ENCODE measurements at places on chromosomes 3 and 15.

DNA sequence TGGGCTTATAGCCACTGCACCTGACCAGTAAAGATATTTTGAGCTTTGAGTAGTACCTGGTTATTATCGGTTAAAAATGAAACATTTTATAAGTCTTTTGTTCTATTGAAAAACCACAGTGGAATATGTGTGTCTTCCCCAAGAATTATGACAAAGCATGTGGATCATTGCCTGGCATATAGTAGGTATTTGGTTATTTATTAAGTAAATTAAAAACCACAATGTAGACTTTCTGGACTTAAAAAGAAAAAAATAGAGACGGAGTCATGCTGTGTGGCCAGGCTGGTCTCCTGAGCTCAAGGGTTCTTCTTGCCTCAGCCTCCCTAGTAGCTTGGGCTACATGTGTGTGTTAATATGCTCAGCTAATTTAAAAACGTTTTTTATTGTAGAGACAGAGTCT, 43.5 kb downstream of the UBE2E2 start:
- DNase-seq, result no peak

GRCh38 chr15:49718846-49719245, 98.0 kb downstream of the DTWD1 start:
- no peak for DNase-seq

- DNase-seq, result no peak
Measured at GRCh38 chr15:92611995-92612745, 43.4 kb downstream of the FAM174B start.

DNA sequence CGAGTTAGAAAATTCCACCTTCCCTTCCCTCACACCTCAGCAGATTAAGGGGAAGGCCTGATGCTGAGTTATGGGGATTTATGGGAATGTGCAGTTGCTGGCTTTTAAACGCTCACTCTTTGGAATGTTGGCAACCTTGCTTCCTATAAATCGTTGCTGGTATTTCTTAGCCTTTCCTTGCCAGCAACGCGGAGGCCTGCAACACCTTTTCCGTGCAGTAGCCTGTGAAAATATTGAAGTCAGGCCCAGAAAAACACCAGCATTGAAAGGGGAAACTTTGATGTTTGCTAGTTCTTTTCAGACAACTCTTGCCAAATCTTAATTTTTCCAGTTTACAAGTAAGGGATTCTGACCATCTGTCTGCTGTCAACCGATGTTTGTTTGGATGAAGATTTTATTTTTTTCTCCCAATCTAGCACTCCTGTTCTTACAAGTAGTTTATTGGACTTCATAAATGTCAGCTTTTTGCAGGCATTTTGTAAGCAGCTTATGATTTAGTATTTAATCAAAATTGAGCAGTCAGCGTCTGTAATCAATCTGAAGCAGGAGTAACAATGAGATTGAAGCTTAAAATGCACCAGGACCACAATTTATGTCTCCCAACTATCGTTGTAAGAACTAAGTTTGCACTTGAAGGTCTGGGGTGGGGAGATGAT, 251.0 kb downstream of the RPLP1 start:
- no peak for DNase-seq

GRCh38 chr15:90760661-90761232, 43.6 kb downstream of the BLM start:
- no peak for DNase-seq

DNA sequence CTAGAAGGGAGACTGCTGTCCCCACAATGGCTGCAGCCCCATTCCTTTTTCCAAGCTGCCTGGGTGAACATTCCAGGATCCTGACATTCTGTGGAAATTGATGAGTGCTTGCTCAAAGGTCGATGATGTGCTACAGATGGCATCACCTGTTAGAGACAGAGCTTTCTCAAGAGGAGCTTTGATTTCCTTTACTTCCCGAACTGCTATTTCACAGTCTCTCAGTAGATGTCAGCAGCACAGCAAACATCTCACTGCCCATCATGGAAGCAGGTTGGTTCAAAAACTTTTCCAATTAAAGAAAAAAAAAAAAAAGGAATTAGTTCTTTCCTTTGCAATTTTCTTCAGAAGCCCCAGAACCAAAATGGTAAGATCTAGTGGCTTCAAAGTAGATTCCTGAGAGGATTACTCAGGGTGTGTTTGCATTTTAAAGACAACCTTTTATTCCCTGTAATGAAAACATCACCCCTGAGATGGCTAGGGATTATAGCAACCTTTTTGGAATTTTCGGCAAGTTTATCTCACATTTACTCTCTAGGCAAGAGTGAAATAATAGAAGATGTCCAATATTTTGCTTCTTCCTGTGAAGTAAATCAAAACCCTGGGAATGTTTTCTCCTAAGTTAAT, 44.8 kb downstream of the POLR2M start:
- no peak for DNase-seq

- DNase-seq, result no peak
Measured at GRCh38 chr3:182414586-182414985, 378.7 kb upstream of the ATP11B start.

DNA sequence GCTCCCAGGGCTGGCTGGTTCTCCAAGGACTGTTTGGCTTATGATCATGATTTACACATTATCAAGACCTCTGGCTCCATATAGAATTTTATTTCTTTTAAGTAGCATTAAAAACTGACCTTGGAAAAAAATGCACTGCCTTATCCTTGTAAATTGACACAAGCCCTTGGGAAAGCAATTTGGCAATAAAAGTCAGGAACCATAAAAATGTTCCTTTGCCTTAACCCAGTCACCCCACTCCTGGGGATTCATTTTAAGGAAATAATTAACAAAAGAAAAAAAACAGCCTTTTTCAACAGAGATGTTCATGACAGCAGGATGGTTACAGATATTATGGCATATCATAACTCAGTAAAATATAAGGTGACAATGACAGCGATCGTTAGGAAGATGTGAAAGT, 51.6 kb upstream of the NR2E3 start:
- DNase-seq, result no peak

- no peak for DNase-seq
Measured at GRCh38 chr15:64315216-64315615, 40.8 kb downstream of the CSNK1G1 start.

DNA sequence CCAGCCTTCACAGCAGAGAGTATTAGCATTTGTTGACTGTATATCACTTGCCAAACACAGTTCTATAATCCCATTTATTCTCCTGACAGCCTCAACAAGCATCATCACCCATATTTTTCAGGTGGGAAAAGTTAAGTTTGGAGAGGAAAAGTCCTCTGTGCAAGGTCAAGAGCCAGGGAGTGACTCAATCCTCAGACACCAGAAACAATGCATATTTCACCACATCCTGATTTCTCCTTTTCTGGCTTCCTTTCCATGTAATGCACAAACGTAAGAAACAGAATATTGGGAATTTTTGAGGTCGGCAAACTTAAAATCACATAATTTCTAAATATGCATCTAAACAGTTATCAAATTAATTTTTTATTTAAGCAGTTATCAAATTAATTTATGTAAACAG, 116.0 kb upstream of the GADL1 start:
- no peak for DNase-seq

DNA sequence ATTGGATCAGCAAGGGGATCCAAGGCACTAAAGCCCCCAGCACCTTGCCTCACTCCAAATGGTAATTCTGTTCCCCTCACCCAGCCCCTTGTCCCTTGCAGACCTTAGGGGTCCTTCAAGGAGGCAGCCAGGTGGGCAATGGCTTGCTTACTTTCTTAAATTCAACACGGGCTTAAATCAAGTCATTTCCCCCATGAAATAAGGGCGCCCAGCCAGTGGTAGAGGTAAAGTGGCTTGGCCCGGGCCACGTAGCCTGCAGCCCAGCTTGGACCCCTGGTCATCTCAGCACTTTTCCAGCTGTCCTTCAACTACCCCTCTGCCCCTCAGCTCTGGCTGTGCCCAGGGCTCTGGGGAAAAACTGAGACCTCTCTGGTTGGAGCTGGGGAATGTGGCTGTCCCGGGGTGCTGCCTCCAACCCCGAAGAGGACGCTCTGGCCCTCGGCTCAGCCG, 1.2 kb downstream of the PSTPIP1 start:
- no peak for DNase-seq

Measured in stimulated activated CD4-positive, alpha-beta T cell treated with anti-CD3 and anti-CD28 coated beads, TNF-alpha, amount 100 ng/mL, for 1 hour (primary cell).